ENCODE measurements at places on chromosomes 6 and 20.
A peak's percentile ranks its signal among the peaks of the same experiment; 100 is the strongest.

DNA sequence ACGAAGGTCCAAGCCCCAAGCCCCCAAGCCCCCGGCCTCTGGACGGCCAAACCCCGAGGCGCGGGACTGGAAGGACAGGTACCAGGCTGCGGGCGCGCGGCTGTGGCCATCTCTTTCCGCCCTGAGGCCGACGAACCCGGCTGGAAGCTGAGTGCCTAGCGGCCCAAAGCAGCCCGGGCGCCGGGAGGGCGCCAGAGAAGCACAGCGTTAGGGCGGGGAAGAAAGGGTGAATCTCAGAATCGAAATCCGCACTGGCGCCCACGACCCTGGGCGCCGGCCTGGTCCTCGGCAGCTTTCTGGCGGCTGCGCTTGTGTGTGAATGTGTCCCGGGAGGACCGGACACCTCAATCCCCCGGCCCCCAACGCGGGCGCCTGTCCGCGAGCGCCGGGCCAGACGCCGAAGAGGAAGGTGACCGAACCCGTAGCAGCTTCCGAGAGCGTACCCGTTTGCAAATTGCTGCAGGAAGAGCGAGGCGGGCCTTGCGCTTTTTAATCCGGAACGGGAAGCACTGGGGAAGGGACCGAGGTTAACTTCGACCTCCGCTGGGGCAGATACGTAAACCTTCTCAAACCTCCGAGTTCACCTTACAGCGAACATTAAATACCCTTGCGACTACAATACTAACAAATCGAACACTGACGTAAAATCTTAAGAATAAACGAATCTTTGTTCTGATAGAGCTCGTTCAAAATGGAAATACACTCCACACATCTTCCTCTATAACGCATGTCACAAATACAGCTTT lies 2.9 kb downstream of the NRN1 start:
- peak; percentile 65 for DNase-seq

GRCh38 chr6:75143191-75143590 lies 62.7 kb downstream of the COL12A1 start:
- DNase-seq = no peak

- no peak for DNase-seq
Measured at GRCh38 chr6:52508261-52508739, 68.6 kb downstream of the TRAM2 start.

GRCh38 chr6:161487694-161488093 lies 213.8 kb upstream of the AGPAT4 start:
- no peak for DNase-seq

- no peak for DNase-seq
Measured at GRCh38 chr6:115665310-115665709, 395.4 kb downstream of the FRK start.

- no peak for DNase-seq
Measured at GRCh38 chr6:52132292-52132691, 44.9 kb upstream of the PKHD1 start.

GRCh38 chr6:35321091-35321490 lies 21.3 kb upstream of the PPARD start:
- no peak for DNase-seq

- no peak for DNase-seq
Measured at GRCh38 chr6:52523378-52524142, 53.3 kb downstream of the TRAM2 start.

DNA sequence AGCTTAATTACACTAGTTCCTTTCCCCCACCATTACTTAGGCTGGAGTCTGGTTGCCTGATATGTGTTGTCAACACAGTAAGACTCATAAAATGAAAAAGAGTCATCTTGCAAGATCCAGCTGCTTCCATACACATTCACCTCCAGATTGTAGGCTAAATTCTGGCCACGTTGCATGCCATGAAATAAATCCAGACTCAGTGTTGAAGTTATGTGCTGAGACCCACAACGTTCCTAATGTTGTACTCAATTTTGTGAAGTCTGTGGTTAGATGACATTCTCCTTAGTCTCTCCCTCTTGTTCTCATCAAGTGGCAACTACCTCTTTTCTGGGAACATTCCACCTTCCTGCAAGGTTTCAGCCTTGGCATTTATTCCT lies 212.3 kb downstream of the LMBRD1 start:
- no peak for DNase-seq

GRCh38 chr20:4227085-4227821 lies 211.9 kb upstream of the RNF24 start:
- peak; percentile 51 for DNase-seq

DNA sequence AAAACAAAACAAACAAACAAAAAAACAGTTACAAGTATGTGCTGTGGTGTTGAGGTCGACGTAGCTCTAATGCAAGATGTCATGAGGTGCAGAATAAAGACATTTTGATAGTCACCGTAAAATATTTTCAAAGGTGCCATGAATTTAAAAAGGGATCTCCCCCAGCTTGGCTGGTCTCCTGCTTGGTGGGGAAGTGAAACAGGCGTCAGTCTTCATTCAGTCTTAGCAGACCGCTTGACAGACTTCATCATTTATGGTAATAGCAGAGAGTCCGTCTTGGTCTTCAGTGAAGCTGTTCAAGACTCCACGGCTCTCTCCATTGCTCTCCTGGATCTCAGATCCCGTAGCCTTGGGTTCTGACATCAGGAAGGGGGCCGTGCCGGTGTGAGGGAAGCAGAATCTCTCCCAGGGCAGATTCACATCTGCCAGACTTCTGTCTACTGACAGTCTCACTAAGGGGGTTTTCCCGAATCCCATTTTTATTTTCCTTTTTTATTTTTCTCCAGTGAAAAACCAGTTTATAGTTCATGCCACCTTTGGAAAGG lies 1.6 kb downstream of the SLC24A3 start:
- DNase-seq = no peak

- no peak for DNase-seq
Measured at GRCh38 chr6:37551867-37552266, 52.2 kb upstream of the CCDC167 start.

DNA sequence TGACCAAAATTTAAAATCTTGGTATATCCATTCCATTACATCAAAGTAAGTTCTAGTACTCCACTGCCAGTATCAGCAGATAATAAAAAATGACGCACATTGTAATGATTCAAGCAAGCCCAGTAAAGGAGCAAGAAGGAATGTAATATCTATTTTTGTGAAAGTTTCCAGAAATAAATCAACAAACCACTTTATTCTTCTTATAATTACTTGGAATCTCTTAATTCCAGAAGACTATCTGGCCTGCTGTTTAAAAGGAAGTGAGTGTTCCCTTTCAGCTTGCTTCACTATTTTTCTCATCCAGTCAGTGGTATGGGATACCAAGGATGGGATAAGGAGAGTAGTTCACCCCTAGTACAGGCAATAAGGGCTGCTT lies 42.2 kb upstream of the DSE start:
- DNase-seq = no peak

DNA sequence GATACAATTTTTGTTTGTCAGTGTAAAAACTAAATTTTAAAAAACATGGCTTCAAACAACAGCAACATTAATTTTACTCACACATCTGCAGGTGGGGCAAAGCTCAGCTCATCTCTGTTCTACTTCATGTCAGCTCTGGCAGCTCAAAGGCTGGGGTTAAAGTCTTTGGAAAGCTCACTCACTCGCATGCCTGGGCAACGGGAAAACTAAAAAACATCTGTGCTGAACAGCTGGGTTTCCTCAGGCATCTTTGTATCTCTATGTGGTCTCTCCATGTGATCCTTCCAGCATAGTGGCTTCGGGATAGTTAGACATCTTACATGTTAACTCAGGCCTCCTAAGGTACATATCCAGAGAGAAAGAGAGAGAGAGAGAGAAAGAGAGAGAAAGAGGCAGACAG lies 499.6 kb downstream of the RFPL4B start:
- DNase-seq = no peak

DNA sequence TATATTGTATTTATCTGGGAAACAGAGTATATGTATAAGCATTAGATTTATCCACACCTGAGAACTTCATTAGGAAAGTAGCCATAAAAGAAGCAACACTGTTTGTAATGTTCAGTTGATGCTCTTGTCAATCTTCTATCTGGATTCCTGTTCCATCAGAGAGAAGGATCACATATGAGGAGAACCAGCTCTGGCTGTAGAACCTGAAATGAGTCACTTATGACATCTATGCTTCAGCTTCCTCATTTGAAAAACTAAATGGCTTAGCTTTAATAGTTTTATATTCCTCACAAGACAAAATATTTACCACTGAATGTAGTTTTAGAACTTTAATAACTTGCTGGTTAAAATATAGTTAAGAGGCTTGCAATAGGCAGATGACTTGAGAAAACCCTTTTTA lies 144.7 kb downstream of the TASP1 start:
- DNase-seq = no peak

DNA sequence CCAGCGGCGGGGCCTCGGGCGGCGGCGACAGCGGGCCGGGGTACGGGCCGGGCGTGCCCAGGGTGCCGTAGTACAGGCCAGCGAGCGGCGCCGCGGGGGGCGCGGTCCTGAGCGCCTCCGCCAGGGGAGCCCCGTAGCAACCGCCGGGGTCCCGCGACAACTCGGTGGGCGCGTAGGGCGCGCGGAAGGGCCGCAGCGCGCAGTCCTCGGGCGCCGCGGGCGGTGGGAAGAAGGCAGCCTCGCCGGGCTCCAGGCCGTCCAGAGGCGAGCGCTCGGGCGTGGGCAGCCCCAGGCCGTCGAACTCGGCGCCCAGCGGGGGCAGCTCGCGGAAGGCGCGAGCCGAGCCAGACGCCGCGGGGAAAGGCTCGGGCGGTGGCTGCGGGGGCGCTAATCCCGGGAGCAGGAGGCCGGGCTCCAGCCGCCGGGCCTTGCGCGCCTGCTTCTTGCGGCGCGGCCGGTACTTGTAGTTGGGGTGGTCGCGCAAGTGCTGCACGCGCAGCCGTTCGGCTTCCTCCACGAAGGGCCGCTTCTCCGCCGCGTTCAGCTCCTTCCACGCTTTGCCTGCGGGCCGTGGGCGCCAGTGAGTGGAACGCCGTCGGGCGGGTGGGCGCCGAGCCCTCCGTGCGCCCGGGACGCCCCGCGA lies 916 bp downstream of the SOX18 start:
- no peak for DNase-seq

DNA sequence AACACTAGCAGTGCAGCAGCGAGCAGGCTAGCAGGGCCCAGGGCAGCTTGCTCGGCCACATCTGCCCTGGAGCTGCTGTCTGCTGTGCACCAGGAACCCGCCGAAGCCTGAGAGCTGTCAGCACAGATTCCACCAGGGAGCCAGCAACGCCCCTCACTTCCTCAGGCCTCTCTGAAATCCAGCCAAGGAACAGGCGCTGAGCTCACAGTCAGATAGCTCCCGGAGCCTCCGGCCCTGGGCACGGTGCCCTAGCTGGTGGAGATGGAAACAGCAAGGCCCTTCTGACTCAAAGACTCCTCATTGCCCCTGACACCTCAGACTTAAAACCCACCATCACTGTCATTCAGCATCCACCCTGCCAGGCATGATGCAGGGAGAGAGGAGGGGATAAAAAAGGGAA lies 839.4 kb downstream of the MAFB start:
- DNase-seq = peak; percentile 100

- peak; percentile 5 for DNase-seq
Measured at GRCh38 chr6:47414423-47415167, 63.0 kb upstream of the CD2AP start.

DNA sequence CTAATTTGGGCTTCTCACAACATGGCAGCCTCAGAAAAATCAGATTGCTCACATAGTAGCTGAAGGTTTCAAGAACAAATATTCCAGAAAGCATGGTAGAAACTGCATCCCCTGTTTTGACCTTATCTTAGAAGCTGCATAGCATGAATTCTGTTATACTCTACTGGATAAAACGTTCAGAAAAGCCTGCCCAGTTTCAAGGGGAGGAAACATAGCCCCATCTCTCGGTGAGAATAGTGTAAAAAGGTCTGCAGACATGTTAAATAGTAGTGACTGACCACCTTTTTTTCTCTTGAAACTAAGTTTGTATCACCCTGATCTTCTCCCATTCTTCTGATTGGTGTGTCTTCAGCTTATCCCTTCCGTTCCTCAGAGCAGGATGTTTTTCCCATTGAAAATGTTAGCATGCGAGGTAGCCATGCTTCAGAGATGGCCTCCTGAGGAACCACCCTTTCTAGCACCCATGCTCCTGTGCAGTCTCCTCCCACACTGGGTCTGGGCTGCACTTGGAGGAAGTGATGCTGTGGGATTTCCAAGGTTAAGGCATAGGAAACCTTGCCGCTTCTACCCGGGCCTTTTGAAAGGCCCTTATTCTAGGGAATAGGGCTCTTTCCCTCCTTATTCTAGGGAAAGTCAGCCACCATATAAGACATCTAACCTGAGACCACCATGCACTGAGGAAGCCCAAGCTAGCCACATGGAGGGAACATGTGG lies 50.1 kb downstream of the MARCKS start:
- no peak for DNase-seq

DNA sequence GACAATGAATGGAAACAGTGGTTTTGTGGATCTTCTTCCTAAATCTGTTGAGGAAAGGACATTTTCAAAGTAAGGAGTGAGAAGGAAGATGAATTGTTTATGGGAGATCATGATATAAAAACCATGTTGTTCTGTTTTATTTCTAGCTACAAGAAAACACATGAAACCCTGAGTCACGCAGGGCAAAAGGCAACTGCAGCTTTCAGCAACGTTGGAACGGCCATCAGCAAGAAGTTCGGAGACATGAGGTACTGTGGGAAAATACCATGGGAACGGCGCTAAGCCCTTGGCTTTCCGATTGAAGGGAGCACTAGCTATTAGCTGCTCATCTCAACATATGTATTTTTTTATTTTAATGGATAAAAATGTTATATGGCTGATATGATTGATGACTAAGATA lies 53.6 kb downstream of the HDDC2 start:
- DNase-seq = no peak

DNA sequence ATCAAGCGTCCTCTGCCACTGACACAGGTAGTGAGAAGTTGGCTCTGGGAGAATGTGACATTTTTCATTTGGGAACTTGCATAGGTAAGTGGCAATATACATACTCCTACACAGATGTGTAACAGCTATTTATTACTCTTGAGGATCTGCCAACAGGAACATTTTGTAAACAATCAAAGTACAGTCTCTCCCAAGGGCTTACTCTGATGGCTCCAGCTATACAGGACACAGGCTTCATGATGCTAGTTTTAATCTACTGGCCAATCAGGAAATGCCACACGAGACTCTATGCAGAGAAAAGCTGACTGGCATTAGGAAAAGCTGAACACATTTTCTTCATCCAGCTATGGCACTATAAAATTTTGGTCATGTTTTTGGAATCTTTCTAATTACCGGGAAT lies 57.8 kb downstream of the POPDC3 start:
- no peak for DNase-seq
